Activated gamma-delta T cell (primary cell): ENCODE measurements at places on chromosomes 13 and 19.

DNA sequence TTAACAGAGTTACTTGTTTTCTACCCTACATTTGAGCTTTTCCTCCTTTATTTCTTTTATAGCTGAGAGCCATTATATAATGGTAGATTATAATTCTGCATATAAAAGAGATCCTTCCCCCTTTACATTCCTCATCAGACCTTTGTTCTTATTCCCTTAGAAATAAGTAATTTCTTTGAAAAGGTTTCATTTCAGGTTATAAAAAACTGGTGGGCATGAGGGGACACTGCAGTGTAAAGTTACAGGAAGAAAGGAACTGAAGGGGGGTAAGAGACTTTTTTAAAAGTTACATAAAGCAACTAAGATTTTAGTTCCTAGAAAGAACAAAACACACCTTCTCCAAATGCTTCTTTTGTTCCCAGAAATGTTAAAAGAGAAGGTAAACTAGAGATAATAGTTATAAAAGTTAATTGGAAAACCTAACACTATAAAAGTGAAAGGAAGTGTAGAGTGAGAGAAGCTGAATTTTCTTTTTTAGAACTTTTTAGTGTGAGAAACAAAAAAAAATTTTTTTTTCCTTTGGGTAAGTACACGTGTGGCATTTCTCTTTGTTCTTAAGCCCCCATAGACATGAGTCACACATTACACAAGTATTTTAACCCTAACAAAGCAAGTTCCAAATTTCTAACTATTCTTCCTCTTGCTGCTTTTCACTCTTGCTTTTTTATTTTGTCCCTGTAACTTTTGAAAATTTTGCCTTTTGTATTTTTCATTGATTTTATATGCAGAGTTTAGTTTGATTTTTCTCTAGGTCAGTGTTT is 106.4 kb upstream of the MLNR start:
- DNase-seq = no peak

GRCh38 chr13:22169473-22169872 is 498.6 kb downstream of the FGF9 start:
- DNase-seq = no peak

GRCh38 chr13:100563779-100564178 is 24.8 kb downstream of the GGACT start:
- DNase-seq = no peak

DNA sequence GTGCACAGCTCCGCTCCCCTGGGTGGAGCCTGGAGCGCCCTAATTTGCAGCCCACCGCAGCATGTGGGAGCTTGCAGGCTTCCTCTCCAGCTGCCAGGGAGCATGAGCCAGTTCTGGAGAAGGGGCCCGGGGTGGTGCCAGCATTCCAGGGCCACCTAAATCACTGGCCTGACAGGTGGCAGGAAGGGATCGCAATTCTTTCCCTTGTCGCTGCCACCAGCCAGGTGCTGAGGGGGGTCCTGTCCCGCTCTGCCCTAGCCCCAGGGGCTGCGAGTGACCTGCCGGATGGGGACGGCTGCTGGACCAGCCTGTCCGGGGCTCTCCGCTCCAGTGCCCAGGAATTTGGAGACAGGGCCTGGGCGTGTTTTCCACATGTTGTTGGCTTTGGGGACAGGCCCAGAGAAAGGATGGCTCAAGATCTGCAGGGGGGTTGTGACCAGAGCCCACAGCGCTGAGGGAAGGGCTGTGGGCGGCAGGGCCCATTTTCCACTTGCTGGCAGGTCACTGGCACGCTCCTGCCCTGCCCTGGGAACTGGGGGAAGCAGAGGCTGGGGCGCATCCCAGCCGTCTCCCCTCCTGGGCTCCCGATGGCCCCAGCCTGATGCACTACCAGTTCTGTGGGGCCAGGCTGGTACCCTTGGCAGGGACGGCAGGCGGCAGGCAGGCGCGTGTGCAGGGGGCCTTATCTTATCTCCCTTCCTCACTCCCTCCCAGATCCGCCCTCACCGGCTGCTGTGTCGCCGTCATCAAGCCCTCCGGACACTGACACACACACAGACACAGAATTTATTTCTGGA is 9.5 kb downstream of the NDUFA11 start:
- no peak for DNase-seq

GRCh38 chr13:34156841-34157365 is 339.0 kb downstream of the RFC3 start:
- no peak for DNase-seq

DNA sequence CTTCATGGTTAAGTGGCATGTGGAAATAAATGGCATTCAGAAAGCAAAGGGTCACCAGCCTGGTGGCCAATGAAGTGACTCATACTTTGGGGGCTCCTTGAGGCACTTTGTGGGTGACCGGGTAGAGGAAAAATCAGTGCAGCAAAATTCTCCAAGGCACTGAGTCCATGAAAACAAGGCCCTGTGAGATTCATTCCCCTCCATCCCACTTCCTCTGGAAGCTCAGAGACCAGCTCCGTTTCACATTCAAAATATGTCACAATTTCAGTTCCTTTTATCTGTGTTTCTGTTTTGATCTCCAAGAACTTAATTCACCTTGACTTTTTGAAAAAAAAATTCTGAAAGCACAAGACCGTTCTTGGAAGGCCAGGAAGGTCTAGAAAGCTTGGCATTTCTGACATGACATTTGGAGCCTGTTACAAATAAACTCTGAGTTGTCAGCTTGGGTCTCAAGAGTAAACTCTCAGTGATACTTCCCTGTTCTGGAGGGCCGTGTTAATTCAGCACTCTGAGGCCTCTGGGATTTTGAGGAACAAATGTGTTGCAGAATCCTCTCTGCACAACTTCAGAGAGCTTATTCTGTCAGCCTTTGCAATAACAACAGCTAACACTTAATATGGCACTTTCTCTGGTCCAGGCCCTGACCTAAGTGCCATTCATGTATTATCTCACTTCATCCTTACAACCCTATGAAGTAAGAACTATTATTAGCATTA is 6.8 kb downstream of the CYSLTR2 start:
- no peak for DNase-seq

- no peak for DNase-seq
Measured at GRCh38 chr19:50312967-50313811, 16.0 kb downstream of the KCNC3 start.

GRCh38 chr13:21632196-21632595 is 28.2 kb upstream of the MICU2 start:
- DNase-seq = no peak

- DNase-seq = no peak
Measured at GRCh38 chr13:34467450-34468083, 474.5 kb upstream of the NBEA start.

DNA sequence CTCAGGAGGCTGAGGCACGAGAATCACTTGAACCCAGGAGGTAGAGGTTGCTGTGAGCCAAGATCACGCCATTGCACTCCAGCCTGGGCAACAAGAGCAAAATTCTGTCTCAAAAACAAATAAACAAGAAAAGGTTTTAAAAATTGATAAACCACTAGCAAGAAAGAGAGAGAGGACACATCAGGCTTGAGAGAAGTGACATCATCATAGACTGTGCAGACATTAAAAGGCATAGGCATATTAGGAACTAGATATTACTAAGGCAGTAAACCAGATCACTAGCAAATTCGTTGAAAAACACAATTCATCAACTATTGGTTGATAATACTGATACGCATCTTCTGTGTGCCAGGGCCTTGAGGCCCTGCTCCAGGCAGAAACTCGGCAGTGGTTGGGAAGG is 7.7 kb downstream of the A1BG start:
- no peak for DNase-seq

DNA sequence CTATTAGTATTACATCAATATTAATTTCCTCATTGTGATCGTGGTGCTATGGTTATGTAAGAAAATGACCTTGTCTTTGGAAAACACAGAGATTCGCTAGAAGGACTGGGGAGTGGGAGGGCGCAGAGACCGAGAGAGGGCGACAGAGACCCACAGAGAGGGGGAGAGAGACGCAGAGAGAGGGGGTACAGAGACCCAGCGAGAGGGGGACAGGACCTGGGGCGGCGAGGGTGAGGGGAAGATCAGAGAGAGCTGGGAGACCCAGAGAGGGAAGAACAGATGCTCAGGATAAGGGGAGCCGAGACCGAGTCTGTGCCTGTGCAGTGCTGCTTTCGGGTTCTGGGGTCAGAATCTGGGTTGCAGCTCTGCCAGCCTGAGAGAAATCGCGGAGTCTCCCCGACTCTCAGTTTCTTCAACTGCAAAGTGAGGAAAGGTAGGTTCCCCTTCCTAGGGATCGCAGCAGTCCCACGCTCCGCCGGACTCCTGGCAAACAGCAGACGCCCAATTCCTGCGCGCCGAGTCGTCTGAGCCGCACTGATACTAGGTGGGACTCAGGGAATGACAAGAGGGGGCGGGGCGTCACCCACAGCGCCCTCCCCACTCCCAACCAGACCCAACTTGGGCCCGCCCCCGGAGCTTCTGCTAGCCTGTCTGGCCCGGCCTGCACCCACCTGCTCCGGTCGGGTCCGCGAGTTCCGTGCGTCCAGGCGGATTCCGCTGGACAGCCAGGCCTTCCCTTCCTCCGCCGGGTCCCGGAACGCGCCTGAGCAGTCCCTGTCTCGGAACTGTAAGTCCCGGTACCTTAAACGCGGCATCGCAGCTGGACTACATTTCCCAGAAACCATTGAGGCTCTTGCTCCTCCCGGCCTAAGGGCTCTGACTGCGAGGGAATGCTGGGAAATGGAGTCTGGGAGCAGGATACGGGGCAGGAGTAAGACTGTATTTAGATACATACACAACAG is 15.3 kb downstream of the IZUMO2 start:
- DNase-seq = peak; percentile 29

GRCh38 chr19:14081797-14082674 is 3.5 kb downstream of the C19orf67 start:
- DNase-seq = no peak

DNA sequence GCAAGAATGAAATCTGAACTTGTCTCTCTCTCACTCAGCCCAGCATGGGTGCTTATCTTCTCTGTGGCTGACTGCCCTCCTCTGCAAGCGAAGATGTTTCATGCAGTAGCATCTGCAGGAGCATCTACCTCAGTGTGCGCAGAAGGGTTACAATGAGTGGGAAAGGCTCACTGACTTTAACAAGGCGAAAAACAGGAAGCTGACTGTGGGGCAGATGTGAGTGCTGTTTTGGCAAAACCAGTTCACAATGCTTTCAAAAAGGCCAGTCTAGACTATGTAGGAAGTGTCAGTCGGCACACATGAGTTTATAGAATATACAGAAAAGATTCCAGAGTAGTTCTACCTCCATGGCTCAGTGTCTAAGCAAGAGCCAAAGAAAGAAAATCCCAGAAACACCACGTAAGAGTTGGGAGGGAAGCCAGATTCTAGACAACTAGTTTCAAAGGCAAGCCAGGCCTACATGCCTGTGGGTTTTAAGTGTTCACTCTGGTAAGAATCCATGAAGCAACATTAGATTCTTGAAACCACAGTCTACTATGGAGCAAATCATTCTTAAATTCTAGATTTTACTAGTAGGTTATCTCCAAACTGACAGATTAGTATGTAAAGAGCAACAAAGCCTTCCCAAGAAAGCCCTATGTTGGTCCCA is 124.5 kb downstream of the ABCC4 start:
- no peak for DNase-seq

GRCh38 chr13:99087954-99088491 is 110.2 kb upstream of the DOCK9 start:
- no peak for DNase-seq

DNA sequence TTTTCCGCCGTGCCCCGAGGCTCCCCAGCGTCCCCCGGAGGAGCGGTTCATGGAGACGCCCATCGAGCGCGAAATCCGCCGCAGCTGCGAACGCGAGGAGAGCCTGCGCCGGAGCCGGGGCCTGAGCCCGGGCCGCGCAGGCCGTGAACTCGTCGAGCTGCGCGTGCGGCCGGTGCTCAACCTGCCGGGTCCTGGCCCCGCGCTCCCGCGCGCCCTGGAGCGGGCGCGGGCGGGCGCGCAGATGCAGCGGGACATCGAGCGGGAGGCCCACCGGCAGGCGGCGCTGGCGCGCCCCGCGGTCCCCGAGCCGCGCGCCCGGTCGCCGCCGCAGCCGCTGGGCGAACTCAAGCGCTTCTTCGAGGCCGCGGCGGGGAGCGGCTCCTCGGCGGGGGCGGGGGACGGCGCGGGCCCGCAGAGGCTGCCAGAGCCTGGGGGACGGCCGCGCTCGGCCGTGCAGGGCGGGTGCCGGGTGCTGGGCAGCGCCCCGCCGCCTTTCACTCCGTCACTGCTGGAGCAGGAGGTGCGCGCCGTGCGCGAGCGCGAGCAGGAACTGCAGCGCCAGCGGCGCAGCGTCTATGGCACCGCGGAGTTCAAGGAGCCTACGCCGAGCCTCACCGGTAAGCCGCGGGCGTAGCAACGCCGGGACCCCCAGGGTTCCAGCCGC is 807 bp downstream of the MISP3 start:
- DNase-seq = peak; percentile 66

- DNase-seq = no peak
Measured at GRCh38 chr13:29749401-29750182, 100.8 kb downstream of the UBL3 start.

GRCh38 chr19:15173746-15174404 is 26.9 kb downstream of the NOTCH3 start:
- DNase-seq = no peak

DNA sequence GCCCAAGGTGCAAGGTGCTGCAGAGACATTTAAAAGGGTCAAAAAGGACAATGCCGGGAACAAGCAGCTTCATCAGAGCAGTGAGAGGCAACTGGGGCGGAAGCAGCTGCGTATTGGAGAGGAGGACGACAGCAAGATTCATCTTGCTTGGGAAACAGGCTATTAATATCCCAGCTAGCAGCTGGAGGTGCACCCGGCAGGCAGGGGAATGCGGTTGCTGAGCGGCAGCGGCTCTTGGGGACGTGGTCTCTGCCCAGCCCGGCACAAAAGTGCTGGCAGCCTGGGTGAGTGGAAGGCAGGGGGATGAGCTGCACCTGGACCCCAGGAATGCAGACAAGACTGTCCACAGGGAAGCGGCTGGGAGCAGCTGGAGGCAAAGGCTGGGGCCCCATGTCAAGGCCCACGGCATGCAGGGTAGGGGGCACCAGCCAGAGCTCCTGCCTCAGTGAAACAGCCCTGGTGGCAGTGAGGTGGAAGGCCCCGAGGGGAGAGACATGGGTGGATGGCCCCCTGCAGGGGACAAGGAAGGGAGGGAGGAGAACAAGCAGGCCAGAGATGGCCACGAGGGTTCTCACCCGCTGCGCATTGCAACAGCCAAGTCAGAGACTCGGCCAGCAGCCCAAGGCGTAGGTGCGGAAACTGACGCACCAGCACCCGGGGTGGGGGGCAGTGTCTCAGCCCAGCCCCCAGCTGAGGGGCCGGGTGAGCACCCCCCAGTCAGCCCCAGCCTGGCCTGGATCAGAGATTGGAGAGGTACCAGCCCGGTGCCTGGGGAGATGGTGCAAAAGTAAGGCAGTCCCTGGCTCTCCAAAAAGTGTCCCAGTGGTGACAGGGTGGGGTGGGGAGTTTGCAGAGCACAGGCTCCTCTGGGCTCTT is 34.4 kb downstream of the PEPD start:
- DNase-seq = no peak

GRCh38 chr19:13339869-13340268 is 166.4 kb downstream of the CACNA1A start:
- no peak for DNase-seq

- DNase-seq = no peak
Measured at GRCh38 chr19:11551603-11552235, 7.3 kb downstream of the ELOF1 start.

GRCh38 chr13:83048419-83048818 is 833.9 kb downstream of the SLITRK1 start:
- no peak for DNase-seq

GRCh38 chr13:48975101-48975855 is 434 bp upstream of the FNDC3A start:
- no peak for DNase-seq

GRCh38 chr13:59906413-59907049 is 257.2 kb downstream of the DIAPH3 start:
- no peak for DNase-seq
